CD4-positive, alpha-beta T cell treated with Interleukin-17A for 1 hour (primary cell): ENCODE measurements at places on chromosomes 1 and 21.

GRCh38 chr1:30750731-30751291 is 6.8 kb downstream of the LAPTM5 start:
- DNase-seq = no peak

DNA sequence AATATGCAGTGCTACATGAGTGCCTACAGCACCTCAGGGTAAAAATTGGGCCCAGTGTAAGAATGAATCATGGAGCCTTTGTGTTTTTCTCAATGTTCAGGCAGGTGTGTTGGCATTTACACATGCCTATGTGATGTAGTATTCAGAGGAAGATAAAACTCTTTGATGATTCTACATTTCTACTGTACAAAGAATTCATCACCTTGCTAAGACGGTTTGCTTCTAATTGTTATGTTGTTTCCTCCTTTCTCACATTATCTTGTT is 867.3 kb downstream of the TTLL7 start:
- no peak for DNase-seq

DNA sequence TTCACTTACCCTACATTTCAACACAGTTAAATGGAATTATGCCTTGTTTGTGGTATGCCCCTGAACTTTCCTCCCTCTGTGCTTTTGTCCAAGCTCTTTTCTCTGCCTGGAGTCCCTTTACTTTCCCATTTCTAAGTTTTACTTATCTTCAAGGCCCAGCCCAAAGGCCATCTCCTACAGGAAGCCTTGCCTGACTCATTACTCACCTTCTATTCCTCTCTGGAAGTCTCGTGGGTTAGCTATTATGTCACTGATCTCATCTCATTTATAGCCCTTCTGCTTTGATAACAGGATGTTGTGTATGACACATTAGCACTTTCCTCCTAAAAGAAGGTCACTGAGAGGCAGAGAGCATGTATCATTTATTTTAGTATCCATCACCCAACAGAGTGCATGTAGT is 78.8 kb upstream of the CD1D start:
- no peak for DNase-seq

- DNase-seq = peak; percentile 60
Observed at GRCh38 chr1:156889802-156890580, 3.5 kb upstream of the PEAR1 start.

DNA sequence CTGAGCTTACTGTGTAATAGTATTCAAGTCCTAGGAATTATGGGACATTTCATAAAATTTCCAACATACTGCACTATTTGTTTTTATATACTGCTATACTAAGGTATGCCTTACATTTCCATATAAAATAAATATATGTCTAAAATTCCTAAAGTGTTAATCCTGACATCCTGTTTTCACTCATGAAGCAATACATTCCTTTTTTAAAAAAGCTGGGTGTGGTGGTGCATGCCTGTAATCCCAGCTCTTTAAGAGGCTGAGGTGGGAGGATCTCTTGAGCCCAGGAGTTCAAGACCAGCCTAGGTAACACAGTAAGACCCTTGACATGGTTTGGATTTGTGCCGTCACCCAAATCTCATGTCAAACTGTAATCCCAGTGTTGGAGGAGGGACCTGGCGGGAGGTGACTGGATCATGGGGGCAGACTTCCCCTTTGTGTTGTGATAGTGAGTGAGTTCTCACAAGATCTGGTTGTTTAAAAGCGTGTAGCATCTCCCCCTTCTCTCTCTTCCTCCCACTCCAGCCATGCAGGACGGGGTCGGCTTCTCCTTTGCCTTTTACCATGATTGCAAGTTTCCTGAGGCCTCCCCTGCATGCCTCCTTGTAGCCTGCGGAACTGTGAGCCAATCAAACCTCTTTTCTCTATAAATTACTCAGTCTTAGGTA is 5.8 kb downstream of the CDC42BPA start:
- no peak for DNase-seq

- no peak for DNase-seq
Observed at GRCh38 chr1:53049574-53049967, 12.4 kb upstream of the PODN start.

DNA sequence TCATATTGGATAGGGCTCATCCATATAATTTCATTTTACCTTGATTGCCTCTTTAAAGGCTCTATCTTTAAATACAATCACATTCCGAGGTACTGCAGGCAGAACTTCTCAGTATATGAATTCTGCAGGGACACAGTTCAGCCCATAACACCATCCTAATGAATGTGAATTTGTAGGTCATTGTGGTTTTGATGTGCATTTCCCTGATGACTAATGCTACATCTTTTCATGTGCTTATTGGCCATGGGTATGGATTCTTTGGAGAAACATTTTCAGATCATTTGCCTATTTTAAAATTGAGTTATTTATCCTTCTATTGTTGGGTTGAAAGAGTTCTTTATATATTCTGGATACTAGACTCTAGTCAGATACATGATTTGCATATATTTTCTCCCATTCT is 9.6 kb upstream of the RPS6KC1 start:
- DNase-seq = no peak

GRCh38 chr1:40313329-40313957 is 3.6 kb downstream of the COL9A2 start:
- DNase-seq = no peak

DNA sequence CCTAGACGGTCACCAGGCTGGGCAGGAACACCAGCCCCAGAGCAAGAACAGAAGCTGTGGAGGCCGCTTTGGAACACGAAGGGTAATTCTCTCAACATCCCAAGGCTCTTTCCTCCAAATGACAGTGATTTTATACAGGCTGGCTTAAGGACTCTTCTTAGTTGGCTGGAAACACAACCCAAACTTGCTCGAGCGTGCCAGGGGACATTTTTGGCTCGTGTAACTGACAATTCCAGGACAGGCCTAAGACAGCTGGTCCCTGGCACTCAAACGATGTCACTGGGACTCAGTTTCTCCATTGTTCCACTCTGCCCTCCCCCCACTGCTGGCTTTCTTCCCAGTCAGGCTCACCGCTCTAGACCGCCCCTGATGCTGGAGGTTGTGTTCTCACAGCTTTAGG is 164.7 kb downstream of the NPHP4 start:
- no peak for DNase-seq

- DNase-seq = no peak
Observed at GRCh38 chr1:201253906-201254624, 29.2 kb upstream of the PKP1 start.

DNA sequence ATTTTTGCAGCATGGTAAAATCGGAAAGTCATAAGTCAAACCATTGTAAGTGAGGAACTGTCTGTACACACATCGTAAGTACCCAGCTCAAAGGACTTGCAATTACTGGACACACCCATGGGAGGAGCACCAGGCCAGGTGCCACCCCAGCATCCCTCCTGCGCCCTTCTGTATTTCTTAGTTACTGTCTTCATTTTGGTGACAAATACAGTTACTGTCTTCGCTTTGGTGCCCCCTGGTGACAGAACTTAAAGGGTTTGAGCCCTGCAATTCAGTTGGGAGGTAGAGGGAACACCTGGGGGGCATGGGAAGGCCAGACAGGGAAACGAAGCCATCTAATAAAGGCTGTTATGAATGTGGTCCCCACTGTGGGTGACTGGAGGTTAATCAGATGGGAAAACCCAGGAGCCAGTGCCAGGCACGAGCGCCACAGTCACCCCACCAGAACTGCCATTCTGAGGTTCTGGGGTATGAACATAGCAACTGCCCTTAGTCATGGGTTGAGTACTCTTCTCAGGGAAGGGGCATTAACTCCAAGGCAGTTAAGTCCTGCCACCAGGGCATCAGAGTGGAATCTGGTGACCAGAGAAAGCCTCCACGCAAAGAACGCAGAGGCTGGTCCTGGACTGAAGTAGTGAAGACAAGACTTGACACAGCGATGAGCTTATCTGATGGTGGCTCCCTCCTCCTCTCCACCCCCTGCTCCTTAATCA is 612.9 kb downstream of the PTPRU start:
- peak; percentile 45 for DNase-seq

GRCh38 chr21:24903994-24904635 is 703.2 kb downstream of the MRPL39 start:
- no peak for DNase-seq

DNA sequence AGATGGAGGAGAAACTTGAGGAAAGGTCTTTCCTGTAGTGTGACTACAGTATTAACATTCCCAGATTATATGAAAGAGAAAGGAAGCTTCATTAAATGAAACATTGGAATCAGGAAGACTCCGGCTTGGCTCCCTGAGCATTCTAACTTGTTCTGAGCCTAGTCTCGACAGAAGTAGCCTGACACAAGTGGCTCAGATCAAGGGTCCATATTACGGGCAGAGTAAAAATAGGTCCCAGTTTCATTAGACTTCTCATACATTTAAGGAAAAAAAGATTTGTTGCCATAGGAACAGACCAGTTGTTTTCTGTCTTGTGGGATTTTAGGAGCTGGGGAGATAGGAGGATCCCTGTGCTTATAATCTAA is 12.8 kb downstream of the SMAP2 start:
- DNase-seq = no peak

GRCh38 chr1:38941093-38941492 is 537 bp downstream of the RHBDL2 start:
- DNase-seq = no peak

DNA sequence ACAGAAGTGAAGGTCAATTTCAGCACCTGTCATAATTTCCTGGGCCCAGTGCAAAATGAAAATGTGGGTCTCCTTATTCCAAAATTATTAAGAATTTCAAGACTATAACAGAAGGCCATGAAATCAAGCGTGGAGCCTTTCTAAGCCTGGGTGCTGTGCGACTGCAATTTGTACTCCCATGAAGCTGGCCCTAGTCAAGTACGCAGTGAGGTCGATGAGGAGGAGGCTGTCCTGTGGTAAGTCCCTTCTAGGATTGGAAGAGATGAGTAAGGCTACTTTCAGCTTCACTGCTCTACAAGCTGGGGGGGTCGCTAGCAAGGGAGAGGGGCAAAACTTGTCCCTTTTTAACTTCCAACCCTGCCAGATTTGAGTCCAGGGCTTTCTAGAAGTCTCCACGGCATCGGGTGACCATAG is 410 bp upstream of the NUDC start:
- no peak for DNase-seq

- no peak for DNase-seq
Observed at GRCh38 chr1:196774603-196775002, at the start of gene CFHR3. TSS of gene CFHR3 (plus strand) at chr1:196774840. CDS start at chr1:196774887, 47 bp downstream.

- DNase-seq = no peak
Observed at GRCh38 chr1:82507011-82507410, 706.3 kb downstream of the ADGRL2 start.

- DNase-seq = no peak
Observed at GRCh38 chr1:169122976-169123375, 16.5 kb downstream of the ATP1B1 start.

- DNase-seq = no peak
Observed at GRCh38 chr1:151779852-151780251, 10.4 kb downstream of the TDRKH start.

DNA sequence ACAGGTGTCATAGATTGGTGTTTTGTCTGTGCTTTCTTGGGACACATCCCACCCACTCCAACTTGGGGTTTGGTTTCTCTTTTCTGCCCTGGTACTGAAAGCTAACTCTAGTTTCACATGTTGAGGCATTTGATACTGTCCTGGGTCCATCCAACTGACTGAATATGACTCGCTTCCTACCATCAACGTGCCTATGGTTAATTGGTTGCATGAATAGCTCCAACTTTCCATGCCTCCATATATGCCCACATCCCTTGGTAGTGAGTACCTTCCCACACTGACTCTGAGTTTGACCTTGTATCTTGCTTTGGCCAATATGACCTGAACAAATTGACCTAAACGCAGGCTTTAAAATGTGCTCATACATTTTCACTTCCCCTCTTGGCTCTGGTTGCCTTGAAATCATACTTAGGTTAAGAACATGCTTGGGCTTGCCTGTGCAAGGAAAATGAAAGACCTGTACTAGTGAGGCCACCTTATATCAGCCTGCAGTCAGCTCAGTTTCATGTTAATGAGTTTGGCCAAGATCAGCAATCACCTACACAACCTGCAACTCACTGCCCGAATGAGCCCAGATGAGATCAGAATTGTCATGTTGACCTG is 81.0 kb upstream of the KCNK2 start:
- no peak for DNase-seq

- DNase-seq = no peak
Observed at GRCh38 chr1:4755301-4755845, 101.0 kb downstream of the AJAP1 start.

- DNase-seq = no peak
Observed at GRCh38 chr21:15443740-15444117, 286.1 kb upstream of the USP25 start.

GRCh38 chr1:4711416-4712275 is 57.2 kb downstream of the AJAP1 start:
- DNase-seq = no peak

DNA sequence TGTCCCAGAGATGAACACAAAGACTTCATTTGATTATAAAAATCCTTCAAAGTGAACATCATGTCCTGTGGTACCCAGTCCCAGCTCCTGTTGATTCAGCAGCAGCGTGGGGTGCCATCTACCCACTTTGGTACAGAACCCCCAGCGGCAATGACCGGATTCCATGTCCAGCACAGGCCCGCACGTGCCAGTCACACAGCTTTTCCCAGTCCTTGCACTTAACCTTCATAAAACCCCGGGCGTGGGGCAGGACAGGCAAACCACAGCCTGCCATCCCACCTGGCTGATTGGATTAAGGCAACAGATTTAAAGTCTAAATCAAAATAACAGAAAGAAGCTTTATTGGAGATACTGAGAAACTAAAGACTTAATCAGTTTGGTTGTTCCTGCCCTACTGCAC is 15.5 kb downstream of the CEP104 start:
- DNase-seq = no peak

DNA sequence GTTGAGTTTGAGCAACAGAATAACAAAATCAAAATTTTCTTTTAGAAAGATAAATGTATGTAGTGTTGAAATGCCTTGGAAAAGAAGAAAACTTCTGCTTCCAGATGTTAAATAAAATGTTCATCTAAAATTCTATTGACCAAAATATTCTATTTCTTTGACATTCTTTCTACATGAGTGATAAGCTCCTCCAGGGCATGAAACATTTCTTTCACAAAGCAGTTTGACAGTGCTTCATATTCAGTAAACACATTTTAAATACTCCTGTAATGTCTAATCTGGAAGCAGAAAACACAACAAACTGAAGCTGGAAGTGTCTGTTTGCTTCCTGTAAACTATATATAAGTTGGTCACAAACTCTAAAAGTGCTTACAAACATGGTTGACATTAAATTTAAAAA is 61.5 kb downstream of the RGS21 start:
- no peak for DNase-seq
